ENCODE measurements at places on chromosomes 16 and 17.

GRCh38 chr16:1706386-1707192 is 594 bp downstream of the MAPK8IP3 start:
- no peak for DNase-seq

DNA sequence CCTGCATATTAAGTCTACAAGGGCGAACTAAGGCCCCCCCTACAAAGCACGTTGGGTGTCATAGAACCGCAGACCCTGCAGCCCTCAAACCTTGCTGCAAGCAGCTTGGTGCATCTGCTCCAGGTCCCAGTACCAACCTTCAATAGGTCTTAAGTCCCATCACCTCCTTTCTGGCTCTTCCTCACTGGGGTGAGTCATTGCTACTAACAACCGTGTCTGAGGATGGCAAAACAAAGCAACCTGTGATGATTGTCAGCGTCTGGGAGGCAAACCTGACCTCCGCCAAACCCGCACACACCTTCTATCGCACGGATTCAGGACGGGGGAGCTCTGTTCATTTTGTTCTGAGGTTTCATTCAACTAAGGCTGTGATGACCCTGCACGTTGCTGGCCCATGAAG is 138.9 kb downstream of the SLC39A11 start:
- DNase-seq: no peak

GRCh38 chr16:12296991-12297390 is 320.5 kb downstream of the SNX29 start:
- no peak for DNase-seq

- DNase-seq: no peak
These were observed 802 bp upstream of the ATXN2L start for GRCh38 chr16:28821874-28822519.

DNA sequence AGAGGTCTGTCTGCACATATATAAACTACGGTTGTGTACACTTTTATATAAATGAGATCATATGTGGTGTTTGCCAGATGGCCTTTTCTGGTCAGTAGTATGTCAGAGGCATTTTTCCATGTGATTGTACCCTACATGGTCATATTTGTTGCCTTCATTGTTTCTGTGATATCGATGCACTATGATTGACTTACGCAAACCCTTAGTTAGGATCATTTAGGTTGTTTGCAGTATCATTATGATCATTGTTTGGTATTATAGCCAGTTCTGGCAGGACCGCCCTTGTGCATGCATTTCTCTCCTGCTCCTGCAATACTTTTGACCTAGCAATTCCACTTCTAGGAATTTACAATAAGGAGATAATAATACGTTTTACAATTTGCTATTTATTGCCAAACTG is 169.1 kb downstream of the MSI2 start:
- DNase-seq: no peak

DNA sequence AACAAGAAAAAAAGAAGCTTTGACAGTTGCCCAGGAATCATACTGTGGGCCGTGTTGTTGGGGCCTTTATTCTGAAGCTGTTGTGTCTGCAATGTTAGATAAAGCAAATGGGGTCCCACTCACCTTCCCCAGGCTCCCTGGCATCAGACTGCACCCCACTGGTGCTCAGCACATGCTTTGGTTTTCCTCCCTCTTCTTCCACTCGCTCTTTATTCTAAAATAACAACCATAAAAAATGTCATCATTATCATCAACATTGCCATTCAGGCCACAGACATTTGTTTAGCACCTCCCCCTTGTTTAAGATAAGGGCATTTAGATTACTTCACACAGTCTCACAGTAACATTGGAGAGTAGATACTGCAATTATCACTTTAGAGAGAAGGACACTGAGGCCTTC is 8.2 kb downstream of the MYLK3 start:
- no peak for DNase-seq

GRCh38 chr16:57134982-57135381 is 42.6 kb downstream of the CPNE2 start:
- DNase-seq: no peak

- DNase-seq: peak; percentile 65
These were observed 84.3 kb downstream of the KSR1 start for GRCh38 chr17:27540318-27541101.

All from nucleus accumbens (tissue), 56 donors.